ENCODE measurements at places on chromosomes 13 and 19.

GRCh38 chr13:28049215-28049614 is 51.2 kb downstream of the FLT3 start:
- H3K36me3 ChIP-seq: no peaks in the 10 kb centered on the region
- DNase-seq: no peak
- H3K27ac ChIP-seq: no peak overlapping the region
- no peak overlapping the region for H3K4me3 ChIP-seq

- H3K4me1 ChIP-seq: no peaks in the 10 kb centered on the region
- no peak for DNase-seq
- peaks cover 31% of the 10 kb centered on the region for H3K36me3 ChIP-seq
- H3K4me3 ChIP-seq: no peak overlapping the region
Observed at GRCh38 chr19:56603829-56604228, 8.7 kb downstream of the ZNF71 start.

DNA sequence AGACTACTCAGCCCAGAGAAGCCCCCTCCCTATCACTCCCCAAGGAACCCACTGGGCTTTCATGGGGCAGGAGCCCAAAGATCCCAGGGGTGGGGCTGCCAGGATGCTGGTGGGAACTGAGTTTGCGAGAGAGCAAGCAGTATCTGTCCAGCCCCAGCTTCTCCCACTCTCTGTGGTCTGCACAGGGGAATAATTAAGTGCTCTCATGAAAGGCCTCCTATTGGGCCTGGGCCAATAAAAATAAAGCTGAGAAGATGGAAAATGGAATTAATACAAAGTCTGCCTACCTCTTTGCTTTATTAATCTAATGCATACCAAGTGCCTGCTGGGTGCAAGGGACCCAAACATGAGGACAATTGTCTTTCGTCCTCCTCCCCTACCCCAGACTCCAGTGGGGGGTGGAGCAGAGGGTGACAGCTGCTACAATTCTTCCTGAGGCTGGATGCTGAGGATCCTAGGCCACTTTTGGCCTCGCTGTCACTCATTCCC is 5.4 kb downstream of the DDX39A start:
- no peaks in the 10 kb centered on the region for H3K27me3 ChIP-seq
- no peak overlapping the region for H3K4me3 ChIP-seq
- peaks cover 18% of the 10 kb centered on the region for H3K4me1 ChIP-seq

DNA sequence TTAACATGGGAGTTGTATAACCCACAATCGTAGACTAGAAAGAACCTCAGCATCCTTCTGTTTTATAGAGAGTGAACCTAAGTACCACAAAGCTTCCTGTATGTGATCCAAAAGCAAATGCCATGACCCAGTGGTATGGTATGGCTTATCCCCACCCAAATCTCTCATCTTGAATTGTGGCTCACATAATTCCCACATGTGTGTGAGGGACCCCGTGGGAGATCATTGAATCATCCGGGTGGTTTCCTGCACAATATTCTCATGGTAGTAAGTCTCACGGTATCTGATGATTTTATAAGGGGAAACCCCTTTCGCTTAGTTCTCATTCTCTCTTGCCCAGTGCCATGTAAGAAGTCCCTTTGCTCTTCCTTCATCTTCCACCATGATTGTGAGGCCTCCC is 587.9 kb downstream of the LMO7 start:
- peaks cover 25% of the 10 kb centered on the region for H3K4me1 ChIP-seq
- no peak overlapping the region for H3K4me3 ChIP-seq
- H3K36me3 ChIP-seq: no peaks in the 10 kb centered on the region
- H3K27ac ChIP-seq: no peak overlapping the region
- DNase-seq: no peak
- H3K27me3 ChIP-seq: no peaks in the 10 kb centered on the region
